BJ (cell line): ENCODE measurements at places on chromosomes 1 and 21.
A peak's percentile ranks its signal among the peaks of the same experiment; 100 is the strongest.

DNA sequence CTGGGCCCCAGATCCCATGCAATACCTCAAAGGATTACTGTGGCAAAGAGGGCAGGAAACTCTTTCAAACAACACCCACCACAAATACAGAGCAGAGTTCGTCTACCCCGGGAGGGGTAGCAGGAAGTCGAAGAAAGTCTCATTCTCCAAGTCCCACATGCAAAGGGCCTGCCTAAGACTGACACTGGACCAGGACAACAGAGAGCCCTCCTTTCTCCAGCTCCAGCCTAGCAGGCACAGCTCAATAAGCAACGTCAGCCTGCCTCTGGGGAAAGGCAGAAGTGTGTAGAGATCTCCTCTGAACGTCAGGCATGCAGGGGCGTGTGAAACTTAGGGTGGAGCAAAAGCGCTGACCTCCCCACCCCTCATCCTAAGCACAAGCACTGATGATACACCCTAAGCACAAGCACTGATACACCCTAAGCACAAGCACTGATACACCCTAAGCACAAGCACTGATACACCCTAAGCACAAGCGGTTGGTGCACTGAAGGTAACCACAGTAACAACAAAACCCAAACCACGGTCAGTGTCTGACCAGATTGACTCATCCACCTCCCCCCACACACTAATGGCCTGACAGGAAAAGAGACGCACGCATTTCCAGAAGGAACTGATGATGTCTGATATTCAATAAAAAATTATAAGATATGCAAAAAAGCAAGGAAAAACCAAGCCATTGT lies 1.3 kb downstream of the KRTAP12-3 start:
- DNase-seq = no peak

DNA sequence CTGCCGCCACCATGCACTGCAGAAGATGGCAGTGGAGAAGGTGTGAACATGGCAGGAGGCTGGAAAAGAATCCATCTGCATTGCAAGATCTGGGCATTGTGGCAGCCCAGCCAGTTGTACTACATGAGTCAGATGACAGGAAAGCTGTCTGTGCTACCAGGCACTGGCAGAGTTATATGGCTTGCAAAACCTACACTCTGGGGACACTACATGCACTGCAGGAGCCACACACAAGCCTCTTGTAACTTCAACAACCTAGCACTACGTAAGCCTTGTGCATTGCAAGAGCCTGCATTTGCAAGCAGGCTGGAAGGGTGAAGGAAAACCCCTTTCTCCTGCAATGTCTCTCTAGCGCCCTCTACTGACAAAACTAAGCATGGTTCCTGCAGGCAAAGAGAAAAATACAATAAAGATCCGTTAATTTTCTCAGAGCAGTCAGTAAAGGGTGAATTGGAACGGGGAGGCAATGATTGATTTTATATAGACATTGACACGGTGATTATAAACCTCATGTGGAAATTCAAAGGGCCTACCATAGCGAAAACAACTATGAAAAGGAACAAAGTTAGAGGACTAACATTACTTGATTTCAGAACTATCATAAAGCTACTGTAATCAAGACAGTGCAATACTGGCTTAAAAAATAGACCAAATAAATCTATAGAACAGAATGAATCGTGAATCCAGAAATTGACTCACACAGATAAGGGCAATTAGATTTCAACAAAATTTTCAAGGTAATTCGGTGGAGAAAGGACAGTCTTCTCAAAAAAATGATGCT lies 26.2 kb upstream of the DYNLT5 start:
- no peak for DNase-seq

DNA sequence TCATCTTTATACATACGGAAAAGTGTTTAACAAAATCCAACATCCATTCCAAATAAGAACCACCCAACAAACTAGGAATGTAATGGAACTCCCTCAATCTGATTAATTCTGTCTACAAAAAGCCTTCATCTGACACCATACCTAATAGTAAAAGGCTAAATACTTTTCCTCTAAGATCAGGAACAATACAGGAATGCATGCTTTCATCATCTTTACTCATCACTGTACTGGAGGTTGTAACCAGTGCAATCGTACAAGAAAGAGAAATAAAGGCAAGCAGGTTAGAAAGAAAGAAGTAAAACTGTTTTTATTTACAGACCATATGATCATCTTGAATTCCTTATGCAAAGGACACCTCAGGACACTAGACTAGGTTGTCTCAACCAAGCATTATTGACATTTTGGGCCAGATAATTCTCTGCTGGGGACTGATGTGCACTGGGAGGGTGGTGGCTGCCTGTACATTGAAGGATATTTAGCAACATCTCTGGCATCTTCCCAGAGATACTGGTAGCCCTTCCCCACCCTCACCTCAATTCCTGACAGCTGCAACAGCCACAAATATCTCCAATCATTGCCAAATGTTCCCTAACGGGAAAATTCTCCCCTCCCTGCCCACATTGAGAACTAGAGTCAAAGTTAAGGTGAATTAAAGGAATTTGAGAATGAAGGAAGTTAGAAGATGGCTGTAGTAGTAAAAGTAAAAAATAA lies 30.6 kb upstream of the INSL5 start:
- no peak for DNase-seq

DNA sequence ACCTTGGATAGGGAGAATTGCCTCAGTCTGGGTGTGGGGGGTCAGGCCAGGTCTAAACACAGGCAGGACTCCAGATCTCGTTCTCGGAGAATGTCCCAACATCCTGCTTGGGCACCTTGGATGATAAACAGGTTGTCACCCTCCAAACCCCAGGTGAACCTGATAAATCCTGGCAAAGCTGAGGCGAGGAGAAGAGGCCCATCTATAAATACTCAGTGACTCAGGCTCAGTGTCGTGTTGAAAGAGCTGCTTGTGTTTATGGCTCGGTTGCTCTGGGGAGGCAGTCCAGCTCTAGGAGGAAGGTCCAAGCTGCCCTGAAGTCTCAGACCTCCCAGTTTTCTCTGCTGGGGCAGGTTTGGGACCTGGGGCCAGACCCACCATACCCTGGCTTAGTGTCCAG lies 15.8 kb upstream of the TRIM63 start:
- DNase-seq = no peak

DNA sequence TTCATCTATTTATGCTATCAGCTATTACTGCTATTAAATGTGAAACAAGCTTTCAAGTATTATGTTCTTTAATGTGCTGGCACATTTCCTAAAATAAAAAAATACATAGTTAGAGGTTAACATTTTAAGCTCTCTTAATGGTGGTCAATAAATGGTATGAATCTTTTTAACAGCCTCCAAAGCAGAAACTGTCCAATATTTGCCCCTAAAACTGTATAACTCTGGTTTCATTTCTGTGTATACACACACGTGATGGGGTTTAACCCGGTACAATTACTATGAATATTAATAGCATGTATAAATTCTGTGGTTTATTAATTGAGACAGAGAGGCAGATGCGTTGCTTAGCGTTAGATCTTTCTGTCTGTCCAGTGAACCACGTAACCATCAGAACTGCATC lies 2.2 kb downstream of the ESRRG start:
- DNase-seq = no peak

GRCh38 chr21:15943009-15943666 lies 213.4 kb downstream of the USP25 start:
- no peak for DNase-seq

GRCh38 chr21:44365967-44366585 lies 12.7 kb downstream of the TRPM2 start:
- no peak for DNase-seq

DNA sequence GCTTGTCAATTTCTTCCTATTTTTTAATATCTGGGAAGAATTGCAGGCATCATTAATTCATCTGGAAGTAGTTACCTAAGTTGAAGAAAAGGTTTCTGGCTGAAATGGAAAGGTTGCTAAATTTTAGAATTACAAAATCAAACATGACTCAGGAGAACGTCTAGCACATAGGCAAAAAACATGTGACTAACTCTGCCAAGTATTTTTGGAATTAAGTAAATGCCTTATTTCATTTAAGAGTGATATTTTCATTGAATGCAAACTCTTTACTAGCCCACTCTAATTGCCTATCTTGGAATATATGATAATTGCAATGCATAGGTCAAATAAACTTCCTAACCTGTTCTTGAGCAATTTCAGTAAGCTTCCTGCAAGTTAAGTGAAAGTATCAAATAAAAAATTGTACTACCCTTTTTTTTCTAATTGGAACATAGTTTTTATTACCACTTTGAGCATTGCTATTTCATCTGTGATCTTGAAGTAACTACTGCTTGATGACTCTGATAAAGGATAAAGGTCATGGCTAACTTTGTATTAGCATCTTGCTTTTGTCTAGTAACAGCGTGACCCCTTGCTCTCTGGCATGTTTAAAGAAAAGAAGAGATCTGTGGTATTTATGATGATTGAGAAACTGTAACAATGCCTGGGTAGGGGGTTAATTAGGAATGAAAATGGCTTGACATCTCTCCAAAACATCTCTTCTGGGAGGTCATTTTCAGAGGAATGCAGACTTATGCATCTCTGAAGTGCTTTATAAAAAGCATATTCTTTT lies 208.3 kb upstream of the NCAM2 start:
- no peak for DNase-seq

GRCh38 chr1:237041795-237042525 lies at the start of gene RYR2:
Gene RYR2 (plus strand): TSS chr1:237042184. CDS start chr1:237042522, 338 bp downstream.
- DNase-seq = no peak

DNA sequence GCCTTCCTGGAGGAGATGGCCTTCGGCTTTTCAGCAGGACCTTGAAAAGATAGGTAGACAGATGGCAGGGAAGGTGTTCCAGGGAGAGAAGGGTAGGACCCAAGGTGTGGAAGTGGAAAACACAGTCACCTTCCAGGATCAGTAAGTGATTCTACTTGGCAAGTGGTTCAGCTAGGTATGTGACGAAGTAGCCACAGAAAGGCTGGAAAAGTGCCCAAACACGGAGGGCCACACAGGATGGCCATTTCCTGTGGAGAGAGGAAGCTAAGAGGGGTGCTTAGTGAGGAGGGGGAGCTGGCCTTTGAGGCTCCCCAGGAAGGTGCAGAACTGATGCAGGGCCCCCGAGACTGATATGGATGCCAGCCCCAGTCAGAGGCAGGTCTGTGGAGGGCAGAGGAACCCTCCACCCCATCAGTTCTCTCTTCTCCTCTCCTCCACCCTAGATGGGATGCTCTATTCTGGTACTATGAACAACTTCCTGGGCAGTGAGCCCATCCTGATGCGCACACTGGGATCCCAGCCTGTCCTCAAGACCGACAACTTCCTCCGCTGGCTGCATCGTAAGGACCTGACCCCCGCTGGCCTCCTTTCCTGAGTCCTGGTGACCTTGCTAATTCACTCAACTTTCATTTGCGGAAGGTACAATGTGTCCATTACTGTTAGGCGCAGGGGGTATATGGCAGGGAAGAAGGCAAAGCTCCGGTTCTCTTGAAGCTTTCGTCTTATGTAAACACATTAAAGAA lies 6.8 kb downstream of the SEMA4A start:
- DNase-seq = no peak

- DNase-seq = no peak
Observed at GRCh38 chr21:39220150-39220549, 36.9 kb upstream of the PSMG1 start.

DNA sequence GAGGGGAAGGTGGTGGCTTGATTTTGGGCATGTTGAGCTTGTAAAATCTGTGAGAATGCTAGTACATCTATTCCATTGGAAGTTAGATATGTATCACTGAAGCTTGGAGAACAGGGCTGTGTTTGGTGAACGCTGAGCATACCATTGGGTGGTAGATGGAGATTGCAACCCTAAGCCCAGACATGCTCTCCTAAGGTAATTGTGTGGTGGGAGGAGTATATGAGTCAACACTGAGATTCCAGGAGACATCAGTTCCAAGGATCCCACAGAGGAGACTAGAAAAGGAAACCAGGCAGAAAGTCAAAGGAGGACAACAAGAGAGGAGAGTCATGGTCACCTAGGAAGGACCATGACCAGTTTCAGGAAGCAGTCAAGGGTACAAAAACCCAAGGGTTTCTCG lies 60.4 kb downstream of the KIF21B start:
- no peak for DNase-seq

- DNase-seq = no peak
Observed at GRCh38 chr1:41650028-41650880, 165.8 kb upstream of the EDN2 start.

- DNase-seq = no peak
Observed at GRCh38 chr1:2970311-2971071, 50.8 kb upstream of the ACTRT2 start.

DNA sequence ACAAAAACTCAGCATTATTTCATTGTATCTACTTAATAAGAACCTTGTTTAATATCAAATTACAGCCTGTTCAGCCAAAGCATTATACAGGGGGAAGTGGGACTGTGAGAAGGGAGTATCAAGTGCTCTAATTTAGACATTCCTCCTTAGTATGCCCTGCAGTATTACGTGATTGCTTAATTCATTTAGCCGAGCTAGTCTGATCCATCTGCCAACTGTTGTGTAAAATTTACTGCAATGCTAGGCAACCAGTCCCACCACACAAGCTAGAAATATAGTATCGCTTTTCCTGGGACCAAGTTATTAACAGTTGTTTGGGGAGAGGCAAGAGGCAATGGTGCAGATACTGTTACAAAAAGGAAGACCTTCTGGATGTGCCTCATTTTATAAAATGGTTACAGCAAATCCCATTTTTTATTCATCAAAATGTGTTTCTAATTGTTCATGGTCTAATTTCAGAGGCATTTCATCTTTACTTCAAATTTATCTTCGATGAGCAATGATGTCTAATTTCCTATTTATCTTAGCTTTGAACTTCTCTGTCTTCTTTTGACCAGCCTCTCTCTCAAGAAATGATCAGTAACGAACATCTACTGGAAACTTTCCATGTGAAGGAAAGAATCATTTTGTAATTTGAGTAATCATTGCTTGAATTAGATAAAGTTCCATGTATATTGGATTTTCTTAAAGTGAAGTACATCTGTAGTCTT lies 283.3 kb downstream of the DUSP10 start:
- DNase-seq = peak; percentile 87
